ENCODE measurements at places on chromosomes 1 and 21. TPM values are rescaled to one million over a fixed set of nuclear protein-coding genes. Genes with fewer than 3 reads are reported as not detected.

MYOM3 gene
- 0.13 TPM for total RNA-seq

TTLL7 gene
- total RNA-seq: 6.5 TPM

GBP6 gene
- total RNA-seq: not detected

FGR gene
- total RNA-seq: not detected

NECTIN4 gene
- total RNA-seq: 0.40 TPM

TAS1R3 gene
- total RNA-seq: 0.22 TPM

CFHR4 gene
- total RNA-seq: not detected

ST6GALNAC5 gene
- not detected for total RNA-seq

OLIG2 gene
- total RNA-seq: not detected

All from thoracic aorta endothelial cell (primary cell).